ENCODE measurements at places on chromosomes 11 and 22.

DNA sequence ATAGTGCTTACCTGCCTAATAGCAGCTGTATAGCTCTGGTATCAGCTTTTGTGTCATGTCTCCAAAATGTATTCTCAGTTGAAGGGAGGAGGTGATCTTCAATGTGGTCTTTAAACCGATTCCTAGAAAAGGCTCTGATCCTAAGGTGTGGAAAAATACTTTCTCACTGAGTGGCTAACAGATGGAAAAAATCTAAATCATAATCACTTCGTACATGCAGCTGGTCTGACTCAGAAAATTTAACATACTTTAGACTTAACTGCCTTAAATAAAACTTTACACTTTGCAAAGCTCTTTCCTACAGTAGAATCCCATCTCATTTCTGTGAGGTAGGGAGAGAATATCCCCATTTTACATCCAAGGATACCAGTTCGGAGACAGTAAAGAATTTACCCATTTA is 38.0 kb downstream of the C2CD3 start:
- no peak for DNase-seq

- DNase-seq = no peak
Measured at GRCh38 chr11:9070749-9071491, 20.5 kb downstream of the SCUBE2 start.

GRCh38 chr11:17748761-17749721 is 14.5 kb downstream of the KCNC1 start:
- DNase-seq = no peak

- DNase-seq = no peak
Measured at GRCh38 chr11:72026090-72026489, 27.4 kb downstream of the IL18BP start.

- no peak for DNase-seq
Measured at GRCh38 chr11:10317151-10317755, 12.4 kb downstream of the ADM start.

DNA sequence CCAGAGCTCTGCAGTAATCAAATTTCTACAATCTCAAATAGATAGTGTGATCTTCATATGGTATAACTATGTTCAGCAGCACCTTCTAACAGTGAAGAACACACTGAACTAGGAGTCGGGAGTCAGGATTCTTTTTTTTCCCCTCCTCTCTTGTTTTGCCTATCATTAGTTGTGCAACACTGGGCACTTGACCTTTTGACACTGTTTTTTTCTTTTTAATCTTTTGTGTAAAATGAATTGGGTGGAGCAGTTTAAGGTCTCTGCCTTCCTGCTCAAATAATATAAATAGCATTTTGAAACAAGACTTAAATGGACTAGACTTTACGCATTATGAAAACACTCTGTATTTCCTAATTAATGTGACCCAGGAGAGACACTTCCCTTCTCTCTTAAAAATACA is 39.7 kb downstream of the CTSC start:
- no peak for DNase-seq

GRCh38 chr22:50307890-50308596 is 597 bp upstream of the PLXNB2 start:
- no peak for DNase-seq

DNA sequence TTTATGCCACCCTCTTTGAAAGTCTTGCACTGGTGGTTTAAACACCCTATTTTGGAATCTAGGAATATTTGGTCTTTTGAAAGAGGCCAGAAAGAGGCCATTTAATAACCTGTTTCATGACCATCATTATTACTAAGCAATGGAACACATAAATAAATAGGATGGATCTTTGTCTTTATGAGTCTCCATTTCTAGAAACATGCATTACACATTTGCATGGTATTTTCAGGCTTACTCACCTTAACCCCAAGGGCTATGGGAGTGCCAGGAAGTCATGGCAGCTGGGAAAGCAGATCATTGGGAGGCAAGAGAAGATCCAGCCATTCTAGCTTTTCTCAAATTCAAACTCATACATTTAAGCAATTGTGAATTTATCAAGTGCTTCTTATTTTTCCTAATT is 185.8 kb upstream of the POU2AF2 start:
- no peak for DNase-seq

DNA sequence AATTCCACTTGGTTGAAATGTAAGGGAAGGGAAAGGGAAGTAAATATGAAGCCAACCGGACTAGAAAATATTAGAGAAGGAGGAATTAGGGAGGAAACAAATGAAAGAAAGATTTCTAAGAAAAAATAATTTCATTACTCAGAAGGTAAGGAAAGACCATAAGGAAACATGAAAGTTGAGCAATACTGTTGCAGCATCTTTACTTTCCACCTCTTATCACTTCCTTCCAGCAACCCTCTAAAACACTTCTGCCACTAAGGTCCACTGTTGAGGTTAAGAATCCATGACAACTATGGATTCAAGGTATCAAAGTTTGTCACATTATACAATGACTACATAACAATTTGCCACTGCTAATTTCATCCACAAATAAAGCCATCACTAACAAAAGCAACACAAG is 308.6 kb downstream of the DLG2 start:
- no peak for DNase-seq

GRCh38 chr11:32433914-32434355 is 1.4 kb downstream of the WT1 start:
- no peak for DNase-seq

Data from stimulated activated CD8-positive, alpha-beta memory T cell treated with anti-CD3 and anti-CD28 coated beads, Interleukin-7, amount 100 ng/mL, for 48 hours (primary cell).